Stimulated activated CD4-positive, alpha-beta T cell treated with anti-CD3 and anti-CD28 coated beads, Interleukin-4, amount 100 ng/mL, for 4 hours (primary cell): ENCODE measurements at places on chromosomes 5 and 9.
A peak's percentile ranks its signal among the peaks of the same experiment; 100 is the strongest.

GRCh38 chr5:111753884-111754589 is 3.0 kb downstream of the NREP start:
- DNase-seq: no peak

- DNase-seq: no peak
These were observed 291.2 kb downstream of the ARHGAP26 start for GRCh38 chr5:143061161-143061945.

GRCh38 chr5:41256400-41256799 is 43.1 kb upstream of the C6 start:
- DNase-seq: no peak

- DNase-seq: no peak
These were observed 13.0 kb upstream of the SPINK4 start for GRCh38 chr9:33227008-33227398.

- DNase-seq: no peak
These were observed 118.0 kb upstream of the ICE1 start for GRCh38 chr5:5304361-5305020.

- no peak for DNase-seq
These were observed 38.7 kb downstream of the TSTD2 start for GRCh38 chr9:97594381-97594921.

DNA sequence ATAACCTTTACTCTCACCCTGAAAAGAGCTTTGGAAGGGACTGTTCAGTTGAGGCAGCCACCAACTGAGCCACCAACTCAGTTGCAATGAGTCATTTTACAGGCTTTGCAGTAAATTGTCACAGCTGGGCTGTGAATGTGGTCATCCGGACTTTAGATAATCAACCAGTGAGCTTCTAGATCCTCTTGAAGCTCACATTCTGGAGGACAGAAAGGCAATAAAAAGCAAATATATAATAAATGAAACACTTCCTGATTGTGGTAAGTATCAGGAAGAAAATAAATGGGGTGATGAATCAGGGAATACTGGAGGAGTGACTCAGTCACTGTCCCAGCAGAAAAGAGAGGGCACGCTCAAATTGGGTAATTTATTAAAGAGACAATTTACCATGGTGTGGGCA is 13.2 kb upstream of the C5orf58 start:
- DNase-seq: no peak

DNA sequence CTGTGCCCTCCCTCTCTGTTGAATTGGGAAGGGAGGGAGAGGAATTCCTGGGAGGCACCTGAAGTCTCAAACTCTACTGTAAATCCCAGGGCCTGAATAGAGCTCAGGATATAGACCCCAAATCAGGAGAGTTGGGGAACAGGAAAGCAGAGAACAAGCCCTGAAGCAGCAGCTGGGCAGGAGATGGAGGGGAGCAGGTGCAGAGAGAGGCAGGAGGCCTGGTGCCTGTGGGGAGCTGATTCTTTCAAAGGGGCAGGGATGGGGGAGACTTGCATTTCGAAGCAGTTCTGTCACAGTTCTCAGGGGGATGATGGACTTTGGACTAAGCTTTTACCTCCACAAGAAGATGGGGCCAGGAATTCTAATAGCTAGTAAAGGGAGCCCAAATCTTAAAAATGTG is 50.2 kb downstream of the NIM1K start:
- DNase-seq: no peak

- no peak for DNase-seq
These were observed 274.6 kb upstream of the IRX4 start for GRCh38 chr5:2157372-2157771.

DNA sequence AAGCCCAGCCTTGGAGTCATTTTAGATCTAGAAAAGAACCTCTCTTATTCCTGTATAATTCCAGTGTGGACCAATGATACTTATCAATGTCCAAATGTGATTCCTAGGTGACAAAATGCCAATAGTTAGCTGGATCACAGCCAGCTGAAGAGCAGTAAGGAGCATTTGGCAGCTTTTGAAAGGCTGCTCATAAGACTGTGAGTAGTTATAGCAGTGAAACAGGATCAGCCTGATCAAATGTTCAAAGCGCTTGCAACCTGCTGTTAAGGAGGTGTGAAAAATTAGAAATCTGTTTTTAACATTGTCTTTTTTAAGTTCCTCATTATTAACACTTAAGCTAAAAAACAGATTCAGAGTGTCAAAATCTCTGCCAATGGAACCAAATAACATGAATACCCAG is 85.1 kb downstream of the SSBP2 start:
- no peak for DNase-seq

- no peak for DNase-seq
These were observed 18.8 kb upstream of the KIF2A start for GRCh38 chr5:62287237-62287636.

DNA sequence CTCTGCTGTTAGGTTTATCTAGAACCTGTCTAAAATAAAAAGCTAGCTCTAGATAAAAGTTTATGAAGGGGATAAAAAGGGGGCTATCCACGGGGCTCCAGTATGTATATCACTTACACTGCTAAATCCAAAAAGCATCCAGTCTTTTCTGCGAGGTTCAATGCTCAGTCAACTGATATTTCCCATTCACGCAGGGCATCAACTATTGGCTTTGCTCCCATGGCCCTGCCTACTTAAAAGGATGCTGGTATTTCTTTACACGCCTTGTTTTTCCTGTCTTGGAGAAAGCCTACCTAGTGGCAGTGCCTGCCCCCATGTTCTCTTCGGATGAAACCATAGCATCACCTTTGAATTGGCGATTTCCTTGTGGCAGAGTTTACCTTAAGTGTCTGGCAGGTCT is 8.1 kb downstream of the SPRY4 start:
- no peak for DNase-seq

- DNase-seq: no peak
These were observed 1.6 kb downstream of the SKP1 start for GRCh38 chr5:134174841-134175839.

- no peak for DNase-seq
These were observed 65.8 kb downstream of the SETX start for GRCh38 chr9:132288966-132289365.

DNA sequence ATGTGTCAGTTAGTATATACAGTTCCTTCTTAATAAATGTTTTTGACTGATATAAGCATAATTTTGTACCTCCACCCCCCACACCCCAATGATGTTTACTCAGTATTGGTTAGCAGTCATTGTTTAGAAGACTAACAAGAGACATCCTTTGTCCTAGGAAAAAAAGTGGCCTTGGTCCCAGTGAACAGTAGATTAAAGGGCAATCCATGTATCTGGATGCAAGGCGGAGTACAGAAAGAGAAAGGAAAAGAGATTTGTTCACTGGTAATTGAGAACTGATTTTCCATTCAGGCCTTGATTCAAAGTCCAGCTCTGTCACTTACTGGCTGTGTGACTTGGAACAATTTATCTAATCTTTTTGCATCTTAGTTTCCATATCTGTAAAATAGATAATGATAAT is 4.6 kb downstream of the RALGPS1 start:
- no peak for DNase-seq

DNA sequence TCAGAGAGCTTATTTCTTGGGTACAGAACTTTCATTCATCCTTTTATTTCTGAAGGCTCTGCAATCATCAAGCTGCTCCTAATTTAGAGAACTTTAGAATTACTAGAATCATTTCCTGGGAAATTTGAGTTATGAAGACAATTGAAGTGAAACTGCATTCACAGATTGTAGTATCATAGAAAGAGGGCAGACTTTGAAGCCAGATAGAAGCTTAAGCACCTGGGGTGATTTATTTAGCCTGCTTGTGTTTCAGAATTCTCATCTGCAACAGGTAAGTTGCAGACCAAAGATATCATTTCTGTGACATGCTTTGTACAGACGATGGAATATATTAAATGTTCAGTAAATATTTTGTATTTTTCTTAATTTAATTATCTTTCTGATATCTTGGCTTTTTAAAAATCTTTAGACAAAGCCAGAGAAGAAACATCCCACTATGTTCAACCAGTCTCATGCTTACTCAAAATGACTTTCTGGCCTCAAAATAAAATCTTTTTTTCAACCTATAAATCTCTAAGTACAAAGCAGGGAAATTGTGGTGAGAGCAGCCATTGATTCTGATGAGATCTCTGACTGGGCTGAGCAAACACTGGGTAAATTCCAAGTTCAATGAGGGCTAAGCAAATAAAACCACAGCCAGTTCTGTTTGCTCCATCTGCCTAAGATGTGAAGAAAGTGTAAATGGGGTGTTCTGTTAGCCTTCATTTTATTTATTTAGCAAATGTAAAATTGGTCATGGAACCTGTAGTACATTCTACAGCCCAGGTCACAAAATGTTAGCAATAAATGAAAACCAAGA is 264.7 kb upstream of the CCNG1 start:
- DNase-seq: no peak

DNA sequence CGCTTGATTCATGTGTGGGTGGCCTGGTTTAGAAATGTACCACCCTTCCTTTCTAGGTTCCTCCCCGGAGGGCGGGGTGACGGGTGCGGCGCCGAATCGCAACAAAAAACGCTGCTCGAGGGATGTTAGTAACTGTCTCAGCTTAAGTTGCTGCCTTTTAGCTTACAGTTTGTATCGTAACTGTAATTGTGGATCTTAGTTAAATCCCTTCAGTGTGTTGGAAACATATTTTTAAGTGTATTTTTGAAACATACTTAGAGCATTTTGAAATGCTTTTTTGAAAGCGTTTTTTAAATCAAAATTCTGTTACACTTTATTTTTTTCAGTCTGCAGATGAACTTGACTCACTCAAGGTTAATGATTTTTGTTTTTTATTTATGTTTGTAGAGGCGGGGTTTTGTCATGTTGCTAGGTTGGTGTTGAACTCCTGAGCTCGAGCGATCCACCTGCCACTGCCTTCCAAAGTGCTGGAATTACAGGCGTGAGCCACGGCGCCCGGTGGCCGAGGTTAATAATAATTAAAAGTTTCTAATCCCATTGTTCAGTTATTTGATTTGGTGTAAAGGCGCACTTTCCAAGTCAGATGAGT is 997 bp upstream of the CHD1 start:
- DNase-seq: peak; percentile 85

- no peak for DNase-seq
These were observed 87.3 kb downstream of the GAS1 start for GRCh38 chr9:86860006-86860405.

DNA sequence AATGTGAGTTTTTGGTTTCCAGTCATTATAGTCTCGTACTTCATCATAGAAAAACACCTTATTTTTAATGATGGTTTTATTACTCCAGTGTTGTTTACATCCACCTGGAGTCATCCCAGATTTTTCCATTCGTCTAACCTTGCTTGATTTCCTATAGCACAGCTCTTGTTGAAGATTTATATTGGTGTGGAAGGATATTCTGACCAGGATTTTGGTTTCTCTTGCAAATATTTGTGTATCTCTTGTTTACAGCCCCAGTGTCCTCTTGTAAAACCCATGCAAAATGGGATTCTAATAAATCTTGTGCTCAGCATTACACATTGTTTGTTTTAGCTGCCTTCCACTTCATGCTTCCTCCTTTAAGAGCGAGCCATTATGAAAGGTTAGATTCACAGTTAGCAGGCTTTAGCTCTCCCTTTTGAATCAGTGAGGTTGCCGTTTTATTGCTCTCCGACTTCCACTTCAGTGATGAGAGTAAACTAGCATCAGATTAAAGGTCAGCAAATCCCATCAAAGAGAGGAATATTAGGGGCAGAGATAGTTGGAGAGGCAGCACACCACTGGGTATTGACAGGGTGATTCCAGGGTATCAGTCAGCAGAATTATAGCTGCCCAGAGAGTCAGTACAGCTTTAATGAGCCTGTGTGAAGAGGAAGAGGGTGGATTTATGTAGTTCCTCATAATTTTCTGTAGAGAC is 157.1 kb downstream of the PBX3 start:
- no peak for DNase-seq

- no peak for DNase-seq
These were observed 38.3 kb downstream of the RXRA start for GRCh38 chr9:134364391-134365114.

- DNase-seq: no peak
These were observed 1791.1 kb downstream of the MAT2B start for GRCh38 chr5:165296401-165297130.

- no peak for DNase-seq
These were observed 28.4 kb upstream of the CSNK1G3 start for GRCh38 chr5:123483446-123484077.

GRCh38 chr9:73667749-73668148 is 516.1 kb downstream of the ANXA1 start:
- DNase-seq: no peak

GRCh38 chr5:159010661-159011442 is 88.9 kb downstream of the EBF1 start:
- no peak for DNase-seq

DNA sequence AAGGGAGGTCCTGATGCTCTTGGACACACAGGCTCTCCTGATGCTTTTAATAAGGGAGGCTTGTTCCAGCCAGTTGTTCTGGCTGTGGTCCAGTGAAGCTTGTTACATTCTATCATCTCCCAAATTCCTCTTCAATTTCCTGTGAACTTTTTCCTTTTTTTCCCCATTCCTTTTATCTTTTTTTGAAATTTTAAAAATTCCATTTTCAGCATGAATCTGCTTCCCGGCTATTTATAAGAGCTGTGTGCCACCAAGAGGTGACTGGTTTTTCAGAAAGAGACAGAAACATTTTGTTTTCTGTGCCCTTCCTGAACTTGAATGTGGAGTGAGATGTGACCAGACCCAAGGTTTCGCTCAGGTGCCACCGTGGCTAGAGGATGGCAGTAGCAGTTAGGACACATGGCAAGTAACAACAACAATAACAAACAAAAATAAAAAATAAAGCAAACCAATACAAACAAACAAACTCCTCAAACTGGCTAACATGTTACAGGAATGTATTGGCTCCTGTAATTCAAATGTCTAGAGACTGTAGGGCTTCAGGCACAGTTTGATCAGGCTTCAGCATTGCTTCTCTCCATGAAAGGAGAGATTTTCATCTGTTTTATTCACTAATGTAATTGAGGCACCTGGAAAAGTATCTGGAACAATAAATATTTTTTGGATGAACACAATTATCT is 121.1 kb downstream of the BOD1 start:
- no peak for DNase-seq

DNA sequence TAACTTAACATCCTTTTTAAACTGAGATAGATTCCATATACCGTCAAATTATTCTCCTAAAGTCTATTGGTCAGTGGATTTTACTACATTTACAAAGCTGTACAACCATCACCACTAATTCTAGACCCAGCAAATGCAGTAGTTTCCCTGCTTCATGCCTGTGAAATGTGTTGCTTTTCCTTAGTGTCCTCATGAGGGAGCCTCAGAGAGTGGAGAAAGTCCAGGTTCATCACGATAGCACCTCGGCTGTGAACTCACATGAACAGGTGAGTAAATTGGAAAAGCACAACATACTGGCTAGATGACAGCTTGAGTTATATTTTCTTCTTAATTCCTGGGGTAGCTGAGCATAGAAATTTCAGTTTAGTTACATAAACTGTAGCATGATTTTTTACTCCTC is 653.7 kb downstream of the MTRR start:
- DNase-seq: no peak

GRCh38 chr9:130215341-130216119 is 43.3 kb downstream of the NCS1 start:
- DNase-seq: no peak

- DNase-seq: no peak
These were observed 90.5 kb downstream of the FSTL4 start for GRCh38 chr5:133521801-133522200.
